ENCODE measurements at places on chromosomes 1 and 21. TPM values are rescaled to one million over a fixed set of nuclear protein-coding genes. Genes with fewer than 3 reads are reported as not detected.

Gene GFI1
- 0.49 TPM for total RNA-seq

Gene COL8A2
- total RNA-seq, result 1.2 TPM

Gene DMBX1
- 0.05 TPM for total RNA-seq

Gene NBPF3
- 15.9 TPM for total RNA-seq

Gene BRINP3
- total RNA-seq, result 1.0 TPM

Gene SLC41A1
- 33.3 TPM for total RNA-seq

Gene IFNLR1
- 1.0 TPM for total RNA-seq

Gene UBL4B
- not detected for total RNA-seq

Gene DNAJC28
- total RNA-seq, result 1.5 TPM

Gene FCGR1A
- not detected for total RNA-seq

Gene OR2T33
- total RNA-seq, result not detected

Gene KIF17
- total RNA-seq, result 3.9 TPM

Gene CFHR3
- not detected for total RNA-seq

Gene SLC25A33
- 13.4 TPM for total RNA-seq

Gene SMIM11
- 17.1 TPM for total RNA-seq

Gene PLA2G4A
- total RNA-seq, result not detected

Gene HAX1
- total RNA-seq, result 110 TPM

Gene IGSF8
- total RNA-seq, result 18.8 TPM

Gene SYT11
- total RNA-seq, result 4.0 TPM

Gene FCRL4
- not detected for total RNA-seq

Gene TRIM46
- 3.8 TPM for total RNA-seq

Gene GIPC2
- 0.26 TPM for total RNA-seq

Gene CDK11B
- total RNA-seq, result 36.5 TPM

Gene VAV3
- 0.23 TPM for total RNA-seq

Gene ATAD3B
- total RNA-seq, result 104 TPM

Gene SPRR5
- total RNA-seq, result not detected

Gene CA6
- total RNA-seq, result not detected

Gene GBP1
- total RNA-seq, result 0.80 TPM

Gene INTS3
- 77.3 TPM for total RNA-seq

Gene EVA1C
- 2.8 TPM for total RNA-seq

Gene ADAMTSL4
- total RNA-seq, result 9.5 TPM

Gene ZFP69B
- 11.6 TPM for total RNA-seq

Gene GCSAML
- total RNA-seq, result not detected

Gene TRIM45
- 4.7 TPM for total RNA-seq

Gene DHX9
- 180 TPM for total RNA-seq

Gene TFB2M
- 21.0 TPM for total RNA-seq

Gene ZNF691
- 9.9 TPM for total RNA-seq

Gene S100A5
- 0.72 TPM for total RNA-seq

Gene PAFAH2
- 8.5 TPM for total RNA-seq

Gene PRDM15
- 11.2 TPM for total RNA-seq

Gene HCN3
- total RNA-seq, result 7.8 TPM

Gene IL22RA1
- total RNA-seq, result 1.1 TPM

Gene ABCB10
- total RNA-seq, result 19.2 TPM

Measured in Panc1 (cell line).